ENCODE measurements at places on chromosomes 1 and 21. TPM values are rescaled to one million over a fixed set of nuclear protein-coding genes. Genes with fewer than 3 reads are reported as not detected.

FMOD gene
- total RNA-seq = 1.6 TPM

SUSD4 gene
- total RNA-seq = not detected

PRAMEF12 gene
- total RNA-seq = not detected

PLA2G2D gene
- not detected for total RNA-seq

MTHFR gene
- 75.1 TPM for total RNA-seq

ZNF593OS gene
- total RNA-seq = not detected

ZYG11A gene
- 3.5 TPM for total RNA-seq

BARHL2 gene
- total RNA-seq = not detected

PLA2G2F gene
- not detected for total RNA-seq

SIM2 gene
- total RNA-seq = not detected

ERG gene
- 0.44 TPM for total RNA-seq

FMO5 gene
- 1.3 TPM for total RNA-seq

CELA2B gene
- not detected for total RNA-seq

TAS1R3 gene
- total RNA-seq = 0.50 TPM

CD52 gene
- total RNA-seq = not detected

IL10 gene
- not detected for total RNA-seq

LORICRIN gene
- not detected for total RNA-seq

PSRC1 gene
- 13.2 TPM for total RNA-seq

LEMD1 gene
- total RNA-seq = not detected

S100A7 gene
- not detected for total RNA-seq

OR2T35 gene
- total RNA-seq = not detected

CR1L gene
- not detected for total RNA-seq

KIF14 gene
- total RNA-seq = 16.0 TPM

CNKSR1 gene
- total RNA-seq = 0.17 TPM

TTC22 gene
- under 0.01 TPM for total RNA-seq

KLF17 gene
- 0.17 TPM for total RNA-seq

TNFRSF18 gene
- total RNA-seq = 0.33 TPM

INSRR gene
- total RNA-seq = not detected

PCP4L1 gene
- total RNA-seq = not detected

CLDN17 gene
- total RNA-seq = not detected

RGS16 gene
- total RNA-seq = 0.66 TPM

TEDDM1 gene
- total RNA-seq = not detected

ERRFI1 gene
- total RNA-seq = 11.5 TPM

MX1 gene
- 6.1 TPM for total RNA-seq

NOS1AP gene
- 0.29 TPM for total RNA-seq

CIART gene
- 1.6 TPM for total RNA-seq

NUP210L gene
- total RNA-seq = 0.15 TPM

SNIP1 gene
- 21.7 TPM for total RNA-seq

GSTM1 gene
- total RNA-seq = 0.15 TPM

C1orf53 gene
- 2.2 TPM for total RNA-seq

NR5A2 gene
- total RNA-seq = not detected

ESRRG gene
- total RNA-seq = 0.29 TPM

OR2T29 gene
- total RNA-seq = not detected

CFAP74 gene
- total RNA-seq = not detected

MTX1 gene
- 44.3 TPM for total RNA-seq

SPATA1 gene
- 1.3 TPM for total RNA-seq

OSCP1 gene
- 15.7 TPM for total RNA-seq
